ENCODE measurements at places on chromosomes 2 and 18.

GRCh38 chr2:101843048-101843447, 145.5 kb downstream of the MAP4K4 start:
- DNase-seq: no peak

GRCh38 chr2:59308108-59308507, 1067.0 kb upstream of the FANCL start:
- no peak for DNase-seq

DNA sequence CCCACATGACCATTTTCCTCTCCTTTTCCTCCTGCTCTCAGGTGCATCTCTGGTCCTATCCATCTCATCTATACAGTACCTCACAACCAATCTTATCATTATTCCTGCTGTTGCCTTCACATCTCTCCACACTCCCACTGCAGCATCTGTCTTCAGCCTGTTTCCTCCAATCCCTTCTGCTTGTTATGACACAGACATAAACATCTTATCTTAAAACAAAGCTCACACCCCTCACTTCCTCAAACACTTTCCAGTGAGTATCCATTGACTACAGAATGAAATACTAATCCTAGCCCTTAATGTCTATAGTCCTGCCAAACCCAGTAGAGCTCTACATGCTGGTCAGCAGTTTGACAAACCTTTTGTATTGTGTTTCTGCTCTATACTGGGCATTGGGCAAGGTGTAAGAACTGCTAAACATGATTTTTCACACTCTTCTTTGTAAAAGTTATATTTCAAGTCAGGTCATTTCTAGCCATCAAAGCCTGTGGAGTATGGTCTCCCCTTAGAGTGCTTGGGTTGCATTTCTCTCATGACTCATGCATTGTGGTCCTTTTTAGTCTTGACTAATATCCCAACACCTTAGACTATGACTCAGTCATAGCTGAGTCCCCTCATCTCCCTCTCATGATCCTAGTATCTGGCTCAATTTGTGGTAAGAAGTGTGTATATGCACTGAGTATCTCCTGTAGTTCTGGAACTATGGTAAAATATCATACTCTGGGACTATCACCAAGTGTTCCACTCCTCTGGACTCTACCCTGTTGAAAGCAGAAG, 187.0 kb downstream of the CYRIA start:
- DNase-seq: no peak

DNA sequence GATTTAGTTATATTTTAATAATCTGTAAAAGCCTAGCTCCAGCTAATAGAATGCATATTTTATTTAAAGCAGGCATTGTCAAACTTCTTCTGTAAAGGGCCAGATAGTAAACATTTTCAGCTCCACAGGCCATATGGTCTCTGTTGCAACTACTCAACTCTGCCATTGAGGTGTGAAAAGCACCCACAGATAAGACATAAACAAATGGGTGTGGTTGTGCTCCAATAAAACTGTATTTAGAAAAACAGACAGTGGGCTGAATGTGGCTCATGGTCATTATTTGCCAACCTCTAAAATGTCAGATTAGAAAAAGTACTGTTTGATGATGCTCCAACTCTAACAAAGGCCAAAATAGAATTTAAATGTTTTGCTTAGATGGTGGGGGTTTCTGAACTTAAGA, 519.9 kb downstream of the RNF144A start:
- peak; percentile 8 for DNase-seq

DNA sequence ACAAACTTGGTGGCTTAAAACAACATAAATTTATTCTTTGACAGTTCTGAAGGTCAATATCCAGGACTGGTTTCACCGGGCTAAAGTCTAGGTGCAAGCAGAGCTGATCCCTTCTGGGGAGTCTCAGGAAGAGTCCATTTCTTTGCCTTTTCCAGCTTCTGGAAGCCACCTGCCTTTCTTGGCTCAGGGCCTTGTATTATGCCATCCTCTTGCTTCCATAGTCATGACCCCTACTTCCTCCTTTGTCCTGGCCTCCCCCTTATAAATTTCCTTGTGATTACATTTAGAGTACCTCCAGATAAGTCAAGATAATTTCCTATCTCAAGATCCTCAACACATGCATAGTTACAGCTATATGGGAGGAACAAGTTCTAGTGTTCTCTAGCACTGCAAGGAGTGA, 1089.5 kb downstream of the LRP1B start:
- DNase-seq: peak; percentile 12

DNA sequence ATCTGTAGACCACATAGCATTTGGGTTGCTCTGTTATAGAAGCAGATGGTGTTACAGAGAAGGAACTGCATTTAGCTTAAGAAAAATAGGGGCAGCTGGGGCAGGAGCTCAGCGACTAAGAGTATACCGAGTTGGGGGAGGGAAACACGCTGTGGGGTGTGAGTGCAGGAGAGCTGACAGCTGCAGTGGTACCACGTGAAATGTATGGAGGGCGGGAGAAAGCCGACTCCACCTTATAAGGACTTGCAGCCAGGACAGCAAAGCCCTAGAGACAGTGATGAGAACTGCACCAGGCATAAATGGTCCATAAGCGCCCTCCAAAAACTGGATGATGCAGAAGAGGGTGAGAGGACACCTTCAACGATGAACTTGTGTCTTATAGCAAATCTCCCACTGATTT, 237.6 kb downstream of the PRKCE start:
- DNase-seq: peak; percentile 94

GRCh38 chr2:27136751-27137150, 2.3 kb upstream of the PREB start:
- DNase-seq: no peak

DNA sequence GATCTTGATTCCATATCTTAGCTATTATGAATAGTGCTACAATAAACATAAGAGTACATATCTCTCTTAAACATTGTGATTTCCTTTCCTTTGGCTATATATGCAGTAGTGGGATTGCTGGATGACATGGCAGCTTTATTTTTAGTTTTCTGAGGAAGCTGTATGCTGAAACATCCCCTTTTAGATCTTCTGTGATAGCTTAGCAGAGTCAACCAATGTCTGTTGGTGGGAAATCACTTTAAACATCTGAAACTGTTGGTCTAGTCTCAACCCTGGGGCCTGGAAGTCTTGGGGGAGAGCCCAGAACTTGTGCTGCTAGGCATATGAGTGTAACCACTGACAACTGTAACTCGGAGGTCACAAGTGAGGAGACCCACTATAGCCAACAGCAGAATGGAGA, 378.6 kb upstream of the SLC14A2 start:
- DNase-seq: no peak

- DNase-seq: no peak
Observed at GRCh38 chr2:236875906-236876505, 209.7 kb upstream of the COPS8 start.

- DNase-seq: peak; percentile 70
Observed at GRCh38 chr2:161199912-161200701, 39.9 kb downstream of the TANK start.

- peak; percentile 58 for DNase-seq
Observed at GRCh38 chr2:69013142-69013839, at the start of gene ANTXR1. TSS of gene ANTXR1 (plus strand) at chr2:69013179. CDS start at chr2:69013500, 321 bp downstream.

DNA sequence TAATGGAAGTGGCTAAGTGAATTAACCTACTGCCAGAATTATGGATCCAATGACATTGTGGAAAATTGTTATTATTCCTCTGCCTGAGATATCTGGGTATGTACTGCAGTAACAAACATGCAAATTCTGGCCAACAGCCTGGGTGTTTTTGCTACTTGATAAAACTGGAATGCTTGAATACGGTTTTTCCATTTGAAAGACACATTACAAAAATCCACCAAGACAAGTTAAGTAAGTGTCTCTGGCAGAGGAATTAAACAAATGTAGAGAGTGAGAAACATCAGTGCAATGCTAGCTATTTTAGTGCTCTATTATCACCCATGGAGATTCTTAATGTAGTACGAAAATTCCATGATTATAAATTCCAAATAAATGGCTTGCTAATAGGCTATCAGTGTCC, 312.4 kb upstream of the MEIS1 start:
- DNase-seq: no peak

GRCh38 chr2:202113571-202114142, 40.6 kb downstream of the KIAA2012 start:
- DNase-seq: no peak

DNA sequence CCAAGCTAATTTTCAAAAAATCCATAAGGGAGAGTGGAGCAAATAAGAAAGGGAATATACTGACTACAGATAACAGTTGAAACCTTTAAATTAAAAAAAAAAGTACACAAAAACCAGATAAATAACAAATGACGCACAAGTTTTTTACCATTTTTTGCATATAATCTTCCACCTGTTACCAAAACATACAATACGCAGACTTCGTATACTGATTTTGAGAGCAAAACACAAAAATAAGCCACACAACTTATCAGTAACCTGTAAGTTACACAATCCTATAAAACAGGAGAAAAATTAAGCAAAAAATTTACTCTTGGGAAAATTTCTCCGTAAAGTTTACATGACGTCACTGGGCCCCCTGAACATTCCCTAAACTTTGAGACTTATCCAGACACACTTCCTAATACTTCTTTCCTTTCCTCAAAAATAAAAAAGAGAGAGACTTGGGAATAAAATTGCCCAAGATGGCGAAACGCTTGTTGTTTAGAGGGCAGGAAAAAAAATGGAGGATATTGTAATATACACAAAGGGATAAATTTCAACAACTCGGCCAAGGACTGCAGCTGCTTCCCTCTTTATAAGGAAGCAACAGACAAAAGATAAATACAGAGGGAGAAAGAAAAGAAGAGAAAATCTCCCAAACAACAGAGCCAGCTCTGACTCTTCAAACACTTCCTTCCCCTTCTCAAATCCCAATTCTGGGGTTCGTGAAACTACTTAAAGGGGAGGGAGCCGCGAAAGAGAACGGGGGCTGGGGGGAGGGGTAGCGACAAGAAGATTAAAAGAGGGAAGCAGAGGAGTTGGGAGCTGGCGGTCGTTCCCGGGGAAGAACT, 1.6 kb downstream of the BAZ2B start:
- peak; percentile 70 for DNase-seq

GRCh38 chr2:13474538-13474937, 757.8 kb downstream of the TRIB2 start:
- no peak for DNase-seq

DNA sequence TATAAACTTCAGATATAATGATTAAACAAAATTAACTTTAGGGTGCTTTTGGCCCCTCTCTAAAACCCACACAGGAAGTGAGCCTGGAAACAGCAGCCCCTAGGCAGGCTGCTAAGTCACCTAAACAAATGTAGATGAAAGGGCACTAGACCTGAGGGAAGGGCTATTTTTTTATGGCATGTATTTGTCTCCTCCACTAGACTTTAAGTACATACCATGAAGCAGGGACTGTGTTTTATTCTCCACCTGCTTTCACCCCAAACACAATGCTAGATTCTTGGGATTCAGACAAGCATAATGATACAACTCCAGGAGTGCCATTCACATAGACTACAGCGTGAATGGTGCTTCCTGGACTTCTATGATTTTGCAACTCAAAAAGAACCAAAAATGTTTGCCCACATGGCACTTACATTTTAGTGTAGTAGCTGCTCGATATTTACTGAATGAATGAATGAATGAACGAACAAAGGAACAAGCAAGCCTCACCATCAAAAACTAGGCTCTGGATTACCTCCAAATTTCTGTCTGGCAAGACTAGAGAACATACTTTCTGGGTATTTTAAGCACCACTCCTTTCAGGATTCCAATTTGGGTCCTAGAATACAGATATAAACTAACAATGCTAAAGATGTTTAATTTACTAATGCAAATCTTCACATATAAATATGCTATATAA, 10.1 kb downstream of the ATAD2B start:
- DNase-seq: no peak

DNA sequence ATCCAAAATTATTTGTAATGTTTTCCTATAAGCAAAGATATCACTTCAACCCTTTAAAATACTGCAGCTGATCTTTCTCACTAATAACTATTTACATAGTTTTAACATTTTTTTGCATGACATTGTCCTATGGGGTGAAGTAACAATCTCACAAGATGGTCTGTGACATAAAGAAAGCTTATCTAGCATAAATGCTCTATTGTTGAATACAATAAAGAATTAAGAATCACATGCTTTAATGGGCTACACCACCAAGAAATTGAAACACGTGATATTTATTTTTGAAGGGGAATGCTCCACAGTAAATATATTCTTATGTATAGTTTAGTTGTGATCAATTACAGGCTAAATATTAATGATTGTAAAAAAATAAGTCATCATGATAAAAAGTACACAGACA, 441.1 kb downstream of the PTH2R start:
- no peak for DNase-seq

- DNase-seq: peak; percentile 23
Observed at GRCh38 chr18:9147440-9148202, 11.0 kb downstream of the ANKRD12 start.

- DNase-seq: no peak
Observed at GRCh38 chr2:220664272-220665107, 907.6 kb downstream of the EPHA4 start.

- DNase-seq: no peak
Observed at GRCh38 chr2:172109988-172110811, 7.5 kb upstream of the DLX2 start.

GRCh38 chr2:14828968-14829367, 196.5 kb downstream of the LRATD1 start:
- DNase-seq: no peak
